ENCODE measurements at places on chromosomes 5 and 9.

- DNase-seq = no peak
These were observed 31.7 kb upstream of the PRXL2C start for GRCh38 chr9:96686638-96687335.

DNA sequence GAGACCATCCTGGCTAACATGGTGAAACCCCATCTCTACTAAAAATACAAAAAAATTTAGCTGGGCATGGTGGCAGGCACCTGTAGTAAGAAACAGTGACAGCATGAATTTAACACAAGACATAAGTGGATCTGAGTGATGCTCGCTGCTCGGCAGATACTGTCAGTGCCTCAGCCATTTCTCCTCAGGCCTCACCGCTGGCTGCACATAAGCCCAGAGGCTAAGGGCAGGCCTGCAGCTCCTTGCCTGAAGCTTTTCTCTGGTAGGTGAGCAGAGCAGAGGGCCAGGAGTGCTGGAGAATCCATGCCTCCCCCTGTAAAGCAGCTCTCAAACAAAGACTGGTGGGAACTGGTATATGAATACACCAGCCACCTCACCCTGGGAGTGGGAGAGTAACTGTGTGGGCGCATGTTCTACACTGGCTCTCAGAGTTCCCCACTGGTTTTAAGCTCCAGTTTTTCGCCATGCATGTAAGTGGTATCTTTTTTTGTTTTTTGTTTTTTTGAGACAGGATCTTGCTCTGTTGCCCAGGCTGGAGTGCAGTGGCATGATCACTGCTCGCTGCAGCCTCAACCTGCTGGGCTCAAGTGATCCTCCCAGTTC, 10.3 kb upstream of the CD72 start:
- DNase-seq = no peak

DNA sequence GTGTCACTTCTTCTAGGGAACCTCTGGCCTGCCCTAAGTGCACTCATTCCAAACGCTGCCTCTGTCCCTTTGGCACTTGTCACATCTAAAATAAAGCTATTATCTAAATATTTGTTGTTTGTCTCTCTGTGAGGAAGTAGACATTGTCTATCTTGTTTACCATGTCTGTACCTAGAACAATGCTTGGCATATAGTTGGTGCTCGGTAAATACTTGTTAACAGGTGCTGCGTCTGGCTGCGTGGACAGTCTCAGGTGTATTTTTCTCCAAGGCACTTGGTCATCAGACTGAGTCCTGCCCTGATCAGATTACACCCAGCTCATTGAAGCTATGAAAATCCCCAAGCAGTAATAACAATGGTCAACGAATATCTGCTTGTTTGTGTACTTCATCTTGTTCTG, 174.9 kb upstream of the SMIM23 start:
- no peak for DNase-seq

- DNase-seq = no peak
These were observed 3.2 kb upstream of the ANXA1 start for GRCh38 chr9:73148447-73148937.

- no peak for DNase-seq
These were observed 18.4 kb downstream of the MSANTD3 start for GRCh38 chr9:100445161-100445902.

DNA sequence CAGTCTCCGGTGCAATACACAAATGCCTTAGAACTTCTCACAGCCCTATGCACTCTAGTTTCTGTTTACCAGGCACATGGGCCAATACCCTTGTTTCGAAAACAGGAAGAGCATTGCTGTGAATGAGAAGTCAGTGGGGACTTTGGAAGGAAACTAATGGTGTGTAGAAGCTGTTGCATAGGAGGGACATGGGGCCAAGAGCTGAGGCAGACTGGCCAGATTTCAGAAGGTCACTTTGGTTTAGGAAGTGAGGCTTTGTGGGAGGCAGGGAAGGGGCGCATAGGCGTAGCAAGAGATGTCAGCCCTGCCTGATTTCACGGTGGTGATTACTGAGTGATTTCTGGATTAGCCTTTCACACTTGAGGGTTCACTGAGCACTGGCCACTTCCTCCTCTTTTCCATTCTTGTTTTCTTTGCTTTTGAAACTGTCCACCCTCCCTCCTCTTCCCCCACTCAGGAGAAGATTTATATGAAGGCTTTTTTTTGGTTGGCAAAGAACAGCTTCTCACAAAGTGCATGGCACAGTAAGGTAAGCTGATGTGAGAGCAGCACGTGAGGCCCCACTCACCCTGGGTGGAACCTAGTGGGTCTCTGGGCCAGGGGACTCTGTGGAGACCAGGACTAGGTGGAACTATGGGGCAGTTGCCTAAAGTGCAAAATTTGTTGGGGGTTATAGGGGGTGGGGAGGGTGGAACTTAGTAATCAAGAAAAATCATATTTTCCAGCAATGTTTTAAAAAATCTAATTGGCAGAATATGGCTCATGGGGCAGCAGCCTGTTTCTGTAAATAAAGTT, 6.1 kb upstream of the TMEM252 start:
- DNase-seq = peak; percentile 81

DNA sequence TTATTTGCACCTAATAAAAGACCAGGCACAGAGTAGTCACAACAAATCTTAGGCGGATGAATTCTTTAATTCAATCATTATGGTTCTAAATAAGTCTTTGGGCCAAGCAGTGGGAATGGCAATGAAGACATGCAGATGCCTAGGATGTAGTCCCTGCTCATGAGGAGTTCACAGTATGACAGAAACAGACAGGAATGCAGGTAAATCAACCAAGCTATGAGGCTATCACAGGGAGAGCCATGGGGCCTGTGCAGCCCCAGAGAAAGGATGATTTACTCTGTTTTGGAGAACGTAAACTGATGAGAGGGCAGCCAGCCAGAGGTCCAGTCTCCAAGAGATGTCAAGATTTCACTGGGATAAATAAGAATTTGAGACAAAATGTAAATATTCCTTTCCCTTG, 129.4 kb downstream of the TRIM32 start:
- DNase-seq = no peak

- DNase-seq = no peak
These were observed 39.8 kb downstream of the SERINC5 start for GRCh38 chr5:80216096-80216495.

DNA sequence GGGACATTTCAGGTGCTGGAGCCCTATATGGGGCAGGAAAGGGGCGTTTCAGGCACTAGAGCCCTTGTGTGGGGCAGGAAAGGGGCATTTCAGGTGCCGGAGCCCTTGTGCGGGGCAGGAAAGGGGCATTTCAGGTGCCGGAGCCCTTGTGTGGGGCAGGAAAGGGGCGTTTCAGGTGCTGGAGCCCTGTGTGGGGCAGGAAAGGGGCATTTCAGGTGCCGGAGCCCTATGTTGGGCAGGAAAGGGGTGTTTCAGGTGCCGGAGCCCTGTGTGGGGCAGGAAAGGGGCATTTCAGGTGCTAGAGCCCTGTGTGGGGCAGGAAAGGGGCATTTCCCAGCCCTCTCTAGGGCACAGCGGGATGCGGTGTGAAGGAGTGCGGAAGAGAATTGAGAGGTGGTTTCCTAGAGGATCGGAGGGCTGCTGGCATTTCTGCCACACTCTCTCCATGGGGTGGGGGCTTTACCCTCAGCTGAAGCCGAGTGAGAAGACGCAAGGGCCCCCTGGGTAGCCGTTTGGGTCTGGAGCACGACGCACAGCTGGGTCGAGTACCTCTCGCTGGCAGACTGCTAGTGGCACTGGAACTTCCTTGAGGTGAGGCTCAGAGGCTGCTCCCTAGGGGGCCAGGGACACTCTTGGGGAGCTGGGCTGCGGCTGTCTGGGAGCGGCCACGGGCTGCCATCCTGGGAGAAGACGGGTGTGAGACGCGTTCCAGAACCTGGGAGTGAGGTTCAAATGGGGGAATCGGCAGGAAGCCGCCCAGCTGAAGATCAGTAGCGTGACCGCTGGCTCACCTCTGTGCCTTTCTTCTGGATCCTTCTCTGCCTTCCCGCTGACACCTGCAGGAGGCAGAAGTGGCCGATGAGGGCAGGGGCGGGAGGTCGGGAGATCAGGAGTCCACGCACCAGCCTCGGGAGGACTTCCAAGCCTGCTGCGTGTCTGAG, 122.6 kb upstream of the IRX4 start:
- no peak for DNase-seq

GRCh38 chr5:173320259-173320658, 8.0 kb downstream of the STC2 start:
- no peak for DNase-seq

Measured in GF-D8 (cell line).